HFF-Myc (cell line): ENCODE measurements at places on chromosomes 3 and 15.

GRCh38 chr3:33104803-33105202 lies 7.9 kb upstream of the GLB1 start:
- DNase-seq: no peak

DNA sequence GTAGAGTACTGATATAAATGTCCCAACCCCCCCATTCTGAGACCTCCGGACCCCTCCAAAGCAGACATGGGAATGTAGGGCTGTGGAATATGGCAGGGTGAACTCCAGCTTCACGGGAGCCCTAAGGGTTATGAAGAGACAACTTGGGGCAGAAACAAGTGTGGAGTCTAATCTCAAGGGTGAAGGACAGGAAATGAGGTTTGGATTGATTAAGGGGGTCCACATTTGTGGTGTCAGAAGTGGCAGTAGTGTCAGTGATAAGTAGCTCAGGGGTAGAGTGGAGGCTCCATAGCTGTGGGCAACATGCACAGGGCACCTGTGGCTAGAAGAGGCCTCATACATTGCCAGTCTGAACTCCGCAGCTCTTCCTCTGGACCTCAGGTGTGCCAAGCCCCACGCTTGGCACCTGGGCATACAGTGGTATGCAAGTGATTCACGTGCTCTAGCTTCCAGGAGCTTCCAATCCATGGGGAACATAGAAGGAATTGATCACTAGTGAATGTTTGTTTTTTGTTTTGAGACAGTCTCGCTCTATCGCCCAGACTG lies 4.1 kb upstream of the P4HTM start:
- no peak for DNase-seq

DNA sequence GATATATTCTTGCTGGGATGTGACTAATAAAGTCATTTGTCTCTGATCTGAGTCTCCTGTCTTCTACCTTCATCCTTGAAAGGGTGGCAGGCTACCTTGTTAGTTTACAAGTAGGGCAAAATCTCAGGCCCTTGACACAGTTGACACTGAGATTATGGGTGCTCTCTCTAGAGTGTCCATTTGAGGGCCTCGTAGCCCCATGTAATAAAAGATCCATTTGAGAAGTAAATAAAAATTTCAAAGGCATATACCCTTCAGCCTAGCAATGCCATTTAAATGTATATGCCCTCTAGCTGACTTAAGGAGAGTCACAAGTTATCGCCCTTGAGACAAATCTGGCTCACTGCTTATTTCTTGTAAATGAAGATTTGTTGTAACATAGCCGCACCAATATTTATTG lies 98.6 kb downstream of the TCF12 start:
- no peak for DNase-seq

GRCh38 chr3:106514431-106514830 lies 645.6 kb upstream of the CBLB start:
- DNase-seq: no peak

DNA sequence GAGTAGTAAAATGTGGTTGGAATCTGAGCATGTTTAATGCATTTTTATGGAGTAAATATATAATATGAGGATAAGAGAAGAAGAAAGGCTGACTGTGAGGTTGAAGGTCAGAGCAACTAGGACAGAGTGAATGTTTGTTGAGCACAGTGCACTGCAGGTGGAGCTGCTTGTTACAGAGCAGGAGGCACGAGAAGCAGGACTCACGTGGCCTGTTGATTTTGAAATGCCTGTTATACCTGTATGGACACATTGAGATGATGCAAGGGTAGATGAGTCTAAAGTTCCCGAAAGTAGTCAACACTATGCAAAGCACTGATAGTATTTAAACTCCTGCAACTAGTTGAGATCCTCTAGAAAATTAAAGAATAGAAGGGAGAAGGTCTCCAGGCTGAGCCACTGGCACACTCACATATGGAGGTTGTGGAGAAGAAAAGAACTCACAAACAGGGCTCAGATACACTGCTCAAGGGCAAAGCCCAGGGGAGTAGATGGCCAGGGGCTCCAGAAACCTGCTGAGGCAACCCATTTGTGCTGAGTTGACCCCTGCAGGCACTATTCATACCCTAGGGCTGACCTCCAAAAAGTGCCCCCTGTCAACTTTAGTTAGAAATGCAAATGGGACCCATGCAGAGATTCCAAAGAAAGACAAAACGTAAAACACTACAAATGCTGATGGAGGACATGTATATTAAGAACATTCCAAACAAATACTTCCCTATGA lies 541.5 kb downstream of the GABRG3 start:
- DNase-seq: no peak

DNA sequence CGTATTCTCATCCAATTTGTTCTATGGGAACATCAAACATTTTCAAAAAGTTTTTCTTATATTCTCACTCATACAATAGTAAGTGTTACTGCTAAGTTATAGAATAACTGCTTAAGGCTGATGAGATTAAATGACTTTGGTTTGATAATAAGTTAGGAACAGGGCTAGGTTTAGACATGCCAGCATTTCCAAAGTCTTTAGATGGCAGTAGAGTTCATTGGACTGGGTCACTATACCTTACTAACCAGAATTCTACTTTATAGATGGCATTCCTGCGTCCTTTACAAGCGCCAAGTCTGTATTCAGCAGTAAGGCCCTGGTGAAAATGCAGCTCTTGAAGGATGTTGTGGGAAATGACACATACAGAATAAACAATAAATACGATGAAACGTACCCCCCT lies 21.7 kb downstream of the PLAAT1 start:
- DNase-seq: no peak

- DNase-seq: no peak
Measured at GRCh38 chr3:45544024-45544716, 50.4 kb upstream of the LIMD1 start.

GRCh38 chr3:196063456-196063855 lies 18.4 kb downstream of the TFRC start:
- no peak for DNase-seq

DNA sequence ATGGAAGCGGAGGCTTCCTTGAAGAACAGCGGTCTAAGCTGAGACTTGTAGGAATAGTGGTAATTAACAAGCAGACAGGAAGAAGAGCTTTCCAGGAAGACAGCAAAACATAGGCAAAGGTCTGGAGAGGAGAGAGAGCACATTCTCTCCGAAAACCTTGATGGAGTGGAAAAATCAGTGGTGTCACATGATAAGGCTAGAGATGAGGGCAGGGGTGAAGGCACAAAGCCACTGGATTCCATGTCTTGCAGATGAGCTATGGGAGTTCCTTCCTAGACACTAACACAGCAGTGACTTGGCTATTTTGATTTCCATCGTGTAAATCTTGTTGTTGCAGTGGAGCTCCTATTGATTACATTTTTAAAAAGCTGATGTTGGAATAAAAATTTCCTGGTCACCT lies 132.0 kb downstream of the MCTP2 start:
- no peak for DNase-seq

DNA sequence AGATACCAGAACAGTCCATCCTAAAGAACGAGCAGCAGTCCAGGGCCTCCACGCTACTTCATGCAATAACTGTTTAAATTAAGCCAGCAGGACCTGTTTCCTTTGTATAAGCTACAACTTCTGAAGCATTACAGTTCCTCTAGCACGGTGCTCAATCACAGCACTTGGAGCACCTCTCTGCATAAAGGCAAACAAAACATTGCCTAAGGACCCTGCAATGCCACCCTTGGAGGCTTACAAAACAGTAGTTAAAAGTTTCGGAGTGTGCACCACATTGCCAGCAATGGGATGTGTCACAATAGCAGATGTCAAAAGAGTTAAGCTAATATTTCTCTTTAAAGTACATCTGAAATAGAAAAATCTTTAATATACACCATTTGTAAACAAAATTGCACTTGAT lies 2.6 kb upstream of the VPS39 start:
- DNase-seq: no peak

- no peak for DNase-seq
Measured at GRCh38 chr15:66359740-66360139, 3.3 kb upstream of the TIPIN start.

- no peak for DNase-seq
Measured at GRCh38 chr3:173583496-173583895, 186.0 kb downstream of the NLGN1 start.

DNA sequence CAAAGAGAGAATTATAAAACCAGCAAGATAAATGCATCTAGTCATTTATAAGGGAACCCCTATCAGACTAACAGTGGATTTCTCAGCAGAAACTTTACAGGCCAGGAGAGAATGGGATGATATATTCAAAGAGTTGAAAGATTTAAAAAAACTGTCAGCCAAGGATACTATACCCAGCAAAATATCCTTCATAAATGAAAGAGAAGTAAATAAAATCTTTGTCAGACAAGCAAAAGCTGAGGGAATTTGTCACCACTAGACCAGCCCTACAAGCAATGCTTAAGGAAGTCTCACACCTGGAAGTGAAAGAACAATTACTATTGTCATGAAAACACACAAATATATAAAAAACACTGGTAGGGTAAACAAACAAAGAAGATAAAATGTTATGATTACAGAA lies 113.4 kb upstream of the FAM3D start:
- DNase-seq: no peak

DNA sequence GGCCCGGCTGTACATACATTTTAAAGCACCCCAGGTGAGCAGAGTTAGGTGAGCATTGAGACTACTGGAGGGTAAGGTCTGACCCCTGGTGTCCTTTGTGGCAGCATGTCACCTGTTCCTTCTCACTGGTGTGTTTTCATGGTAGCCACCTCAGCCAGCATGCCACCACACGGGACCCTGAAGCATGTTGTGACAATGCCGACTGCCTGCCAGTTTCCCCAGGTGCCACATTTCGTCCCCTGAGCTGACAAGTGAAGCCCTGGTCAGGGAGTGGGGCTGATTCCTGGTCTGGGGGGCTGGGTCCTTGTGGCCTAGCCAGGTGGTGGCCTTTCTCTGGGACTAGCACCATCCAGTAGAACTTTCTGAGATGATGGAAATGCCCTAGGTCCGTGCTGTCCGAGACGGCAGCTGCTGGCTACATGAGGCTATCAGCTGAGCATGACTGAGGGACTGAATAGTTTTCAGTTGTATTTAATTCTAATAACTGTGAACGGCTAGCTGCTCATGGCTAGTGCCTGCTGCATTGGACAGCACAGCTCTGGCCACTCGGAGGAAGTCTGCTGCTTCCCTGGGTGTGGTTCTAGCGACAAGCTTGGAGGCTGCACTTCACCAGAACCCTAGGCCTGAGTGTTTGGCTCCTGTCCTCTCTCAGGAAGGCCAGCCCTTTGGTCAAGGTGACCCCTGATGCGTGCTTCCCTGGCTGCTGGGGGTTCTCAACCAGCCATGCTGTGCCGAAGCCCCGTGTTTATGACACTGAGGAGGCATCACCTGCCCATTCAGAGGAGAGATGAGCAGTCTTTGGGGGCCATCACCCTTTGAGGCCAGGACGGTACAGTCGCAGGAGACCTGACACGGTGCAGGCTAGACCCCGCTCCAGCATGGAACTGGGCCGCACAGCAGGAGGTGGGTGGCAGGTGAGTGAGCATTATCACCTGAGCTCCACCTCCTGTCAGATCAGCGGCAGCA lies 3.9 kb downstream of the C3orf22 start:
- no peak for DNase-seq

DNA sequence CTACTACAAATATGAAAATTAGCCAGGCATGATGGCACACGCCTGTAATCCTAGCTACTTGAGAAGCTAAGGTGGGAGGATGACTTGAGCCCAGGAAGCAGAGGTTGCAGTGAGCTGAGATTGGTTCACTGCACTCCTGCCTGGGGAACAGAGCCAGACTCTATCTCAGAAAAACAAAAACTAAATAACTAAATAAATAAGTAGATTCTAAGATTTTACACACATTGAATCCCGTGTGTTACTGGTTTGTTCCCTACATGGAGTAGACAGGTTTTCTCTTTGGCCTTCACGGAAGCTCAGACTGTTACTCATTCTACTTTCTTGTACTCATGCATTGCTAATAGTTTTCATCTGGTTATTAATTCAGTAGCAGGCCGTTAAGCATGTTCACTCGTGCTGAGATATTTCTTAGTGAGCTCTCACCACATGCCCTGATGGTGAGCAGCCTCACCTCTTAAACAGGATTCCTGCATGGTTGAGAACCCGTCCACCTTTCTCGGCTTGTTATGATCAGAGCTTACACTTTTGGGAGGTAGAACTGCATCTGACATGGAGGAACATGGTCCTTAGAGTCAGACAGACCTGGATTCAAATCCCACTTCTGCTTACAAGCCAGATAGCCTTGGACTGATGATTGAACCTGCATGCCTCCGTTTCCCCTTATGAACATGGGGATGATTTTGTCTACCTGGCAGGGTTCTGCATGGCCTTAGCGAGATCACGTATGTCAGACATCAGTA lies 49.1 kb downstream of the CMTM7 start:
- DNase-seq: no peak

- peak; percentile 26 for DNase-seq
Measured at GRCh38 chr3:184815046-184815930, 3.3 kb downstream of the VPS8 start.

DNA sequence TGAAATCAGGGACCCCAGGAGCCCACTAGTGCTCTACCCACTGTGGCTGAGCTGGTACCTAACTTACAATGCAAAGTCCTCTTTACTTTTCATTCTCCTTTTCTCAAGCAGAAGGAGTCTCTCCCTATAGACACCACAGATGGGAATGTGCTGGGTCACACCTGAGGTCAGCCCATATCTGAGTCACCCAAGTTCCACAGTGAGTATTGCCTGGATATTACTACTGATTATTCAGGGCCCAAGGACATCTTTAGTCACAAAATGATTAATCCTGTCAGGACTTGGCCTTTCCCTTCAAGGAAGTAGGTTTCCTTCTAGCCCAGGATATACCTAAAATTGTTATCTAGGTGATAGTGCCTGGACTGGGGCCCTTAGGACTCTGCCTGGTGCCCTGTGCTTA lies 1305.2 kb downstream of the SI start:
- no peak for DNase-seq

DNA sequence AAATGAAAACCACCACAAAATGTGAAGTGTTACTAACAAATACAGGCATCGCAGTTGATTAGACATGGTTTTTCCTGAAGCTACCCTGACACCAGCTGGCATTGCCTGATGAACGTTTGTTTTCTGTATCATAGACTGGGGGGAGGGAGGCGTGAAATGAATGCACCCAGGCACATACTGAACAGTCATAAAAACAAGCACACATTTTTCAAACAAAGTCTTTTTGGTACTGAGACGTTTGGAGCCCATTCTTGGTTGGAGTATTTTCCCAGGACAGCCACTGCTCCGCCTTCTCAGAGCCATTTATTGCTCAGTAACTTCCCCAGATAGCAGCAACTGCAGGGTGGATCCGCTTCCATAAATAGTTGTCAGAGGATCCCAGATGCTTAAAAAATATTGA lies 52.4 kb downstream of the KLF13 start:
- DNase-seq: no peak

DNA sequence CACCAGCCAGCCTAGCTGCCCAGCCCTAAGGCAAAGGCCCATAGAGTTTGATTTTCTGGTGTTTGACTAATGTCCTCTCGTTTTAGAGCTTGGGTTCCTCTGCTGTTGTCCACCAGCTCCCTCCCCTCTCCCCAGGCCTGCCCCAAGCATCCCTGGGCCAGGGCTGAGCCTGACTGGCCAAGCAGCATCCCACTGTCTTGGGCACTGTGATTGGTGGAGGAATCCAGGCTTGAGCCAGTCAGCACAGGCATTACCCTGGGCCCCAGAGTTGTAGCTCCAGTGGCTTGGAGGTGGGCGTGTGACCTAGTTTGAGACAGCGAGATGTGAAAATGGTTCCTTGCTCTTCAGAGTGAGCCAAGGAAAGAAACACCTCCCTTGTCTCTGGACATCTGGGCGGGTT lies 155.3 kb upstream of the MEF2A start:
- no peak for DNase-seq

GRCh38 chr15:31324186-31324585 lies 2.4 kb upstream of the KLF13 start:
- no peak for DNase-seq
